ENCODE measurements at places on chromosomes 3 and 15.

- DNase-seq, result no peak
Measured at GRCh38 chr3:167228135-167228534, 152.0 kb downstream of the ZBBX start.

DNA sequence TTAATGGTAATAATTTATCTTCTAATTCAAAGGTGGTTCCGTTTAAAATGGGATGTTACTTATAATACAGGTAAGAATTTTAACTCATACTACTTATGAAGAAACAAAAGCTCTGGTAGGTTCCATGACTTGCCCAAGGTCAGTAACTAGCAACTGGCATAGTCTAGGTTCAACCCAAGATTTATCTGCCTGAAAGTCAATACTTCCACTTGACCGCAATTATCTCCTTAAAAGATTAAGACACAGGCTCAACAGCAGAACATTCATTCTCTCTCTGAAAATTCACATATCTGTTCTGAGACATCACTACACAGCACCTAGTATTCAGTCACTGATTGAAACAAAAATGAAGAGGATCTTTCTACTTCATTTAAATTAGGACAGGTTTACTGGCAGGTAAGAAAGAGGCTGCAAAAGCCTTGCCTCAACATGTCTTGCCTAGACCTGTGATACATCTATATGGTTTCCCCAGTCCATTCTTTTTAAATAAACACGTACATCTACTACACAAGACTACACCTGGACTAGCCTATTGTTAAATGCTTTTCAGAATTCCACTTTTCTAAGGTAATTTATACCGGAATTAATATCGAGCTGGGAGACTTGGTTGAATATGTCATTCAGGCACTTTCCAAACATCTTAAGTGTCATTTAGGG is 1.2 kb downstream of the CSNK1G1 start:
- no peak for DNase-seq

GRCh38 chr3:8589880-8590556 is 54.6 kb downstream of the SSUH2 start:
- DNase-seq, result no peak

- DNase-seq, result no peak
Measured at GRCh38 chr3:101325393-101326134, 5.2 kb upstream of the IMPG2 start.

- DNase-seq, result no peak
Measured at GRCh38 chr3:126262227-126262626, 81.8 kb upstream of the ALDH1L1 start.

DNA sequence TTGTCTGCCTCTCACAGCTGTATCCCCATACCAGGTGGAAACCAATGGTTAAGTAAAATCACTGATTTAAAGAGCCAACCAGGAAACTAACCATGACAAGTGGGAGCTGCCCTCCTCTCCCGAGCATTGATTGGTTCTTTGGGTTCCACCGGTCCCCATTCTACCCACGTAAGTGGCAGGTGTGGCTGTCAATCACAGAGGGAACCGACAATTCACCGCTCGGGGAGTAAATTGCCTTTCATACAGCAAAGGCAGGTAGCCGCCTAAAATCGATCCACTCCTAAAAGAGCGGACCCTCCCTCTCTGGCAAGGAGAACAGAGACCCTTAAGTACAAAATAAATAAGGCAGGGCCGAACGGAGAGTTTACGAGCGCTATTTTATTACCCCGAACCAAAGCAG is 1.2 kb downstream of the ERC2 start:
- no peak for DNase-seq

DNA sequence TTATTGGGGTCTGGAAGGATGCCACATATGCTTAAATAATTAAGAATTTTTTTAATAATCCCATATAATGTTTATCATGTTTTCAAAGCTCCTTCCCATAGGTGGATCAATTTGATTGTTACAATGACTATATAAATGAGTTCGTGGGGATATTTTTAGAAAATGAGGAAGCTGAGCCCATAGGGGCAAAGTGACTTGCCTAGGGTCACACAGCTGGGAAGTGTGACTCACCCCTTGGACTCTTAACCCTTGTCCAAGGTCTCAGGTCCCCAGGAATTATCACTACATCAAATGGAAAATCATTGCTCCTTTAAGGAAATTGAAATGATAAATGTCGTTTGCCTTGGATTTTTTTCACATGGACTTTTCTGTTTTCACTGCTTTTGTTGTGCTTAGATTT is 161.2 kb upstream of the RGMA start:
- no peak for DNase-seq

DNA sequence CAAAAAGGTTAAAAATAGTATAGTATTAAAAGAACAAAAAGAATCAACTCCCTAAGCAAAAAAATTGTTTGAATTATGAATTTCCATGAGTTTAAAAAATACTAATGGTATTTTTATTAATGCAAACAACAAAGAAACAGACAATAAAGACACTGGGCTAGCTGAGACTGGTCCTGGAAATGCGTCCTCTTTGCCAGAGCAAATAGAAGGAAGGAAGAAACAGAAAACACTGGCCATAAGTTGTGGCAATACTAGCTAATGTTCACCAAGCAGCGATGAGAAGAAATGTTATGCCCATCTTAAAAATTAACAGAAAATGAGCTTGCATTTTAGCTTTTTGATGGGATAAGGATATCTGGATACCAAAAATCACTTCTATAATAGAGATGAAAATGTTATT is 88.6 kb downstream of the TBL1XR1 start:
- DNase-seq, result no peak

DNA sequence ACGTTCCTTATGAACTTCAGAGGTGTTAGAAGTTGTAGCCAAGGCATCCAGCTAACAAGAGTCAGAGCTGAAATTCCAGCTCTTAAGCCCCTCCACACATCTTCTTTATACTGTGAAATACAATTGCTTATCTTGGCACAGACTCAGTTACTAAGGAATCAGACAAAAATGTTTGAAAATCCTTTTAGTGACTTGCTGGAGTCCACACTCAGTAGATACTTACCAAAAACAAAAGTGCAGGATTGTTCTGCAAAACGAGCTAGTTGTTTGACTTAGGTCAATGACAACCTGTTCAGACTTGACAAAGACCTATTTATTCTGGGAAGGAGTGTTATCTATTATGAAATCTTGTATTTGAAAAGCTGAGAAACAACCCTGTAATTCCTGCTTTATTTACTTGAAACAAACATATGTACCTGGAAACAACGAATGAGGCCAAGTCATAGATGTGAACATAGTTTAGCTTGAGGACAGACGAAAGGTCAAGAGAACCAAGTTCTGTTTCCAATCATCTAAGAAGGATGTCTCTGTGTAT is 38.5 kb downstream of the B3GNT5 start:
- no peak for DNase-seq

DNA sequence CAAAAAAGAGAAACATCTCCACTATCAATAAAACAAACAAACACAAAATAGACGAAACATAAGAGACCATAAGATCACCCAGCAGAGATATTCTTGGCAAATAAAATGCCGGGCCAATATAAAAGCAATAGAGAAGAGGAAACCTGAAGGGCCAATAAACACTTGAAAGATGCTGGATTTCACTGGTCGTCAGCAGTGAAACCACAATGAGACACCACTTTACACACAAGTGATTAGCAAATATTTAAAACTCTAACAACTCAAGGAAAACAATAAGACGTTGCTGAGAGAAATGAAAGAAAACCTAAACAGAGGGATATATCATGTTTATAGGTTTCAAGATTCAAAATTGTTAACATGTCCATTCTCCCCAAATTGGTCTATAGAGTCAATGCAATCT is 148.5 kb downstream of the WDR76 start:
- DNase-seq, result no peak

GRCh38 chr3:172043766-172044165 is 4.4 kb downstream of the FNDC3B start:
- no peak for DNase-seq

DNA sequence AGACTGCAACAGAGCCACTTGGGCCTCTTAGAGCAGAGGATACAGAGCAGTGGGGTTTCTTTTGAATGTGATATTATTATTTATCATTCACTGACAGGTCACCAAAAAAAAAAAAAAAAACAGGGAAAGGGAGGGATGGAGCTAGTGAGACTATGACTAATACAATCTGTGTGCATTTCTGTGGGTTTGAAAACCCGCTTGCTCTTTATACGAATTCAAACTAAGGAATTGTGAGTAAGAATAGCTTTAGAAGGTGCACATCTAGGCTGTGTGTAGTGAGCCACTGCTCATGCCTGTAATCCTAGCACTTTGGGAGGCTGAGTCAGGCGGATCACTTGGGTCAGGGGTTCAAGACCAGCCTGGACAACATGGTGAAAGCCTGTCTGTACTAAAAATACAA is 186.6 kb upstream of the MANF start:
- DNase-seq, result no peak

DNA sequence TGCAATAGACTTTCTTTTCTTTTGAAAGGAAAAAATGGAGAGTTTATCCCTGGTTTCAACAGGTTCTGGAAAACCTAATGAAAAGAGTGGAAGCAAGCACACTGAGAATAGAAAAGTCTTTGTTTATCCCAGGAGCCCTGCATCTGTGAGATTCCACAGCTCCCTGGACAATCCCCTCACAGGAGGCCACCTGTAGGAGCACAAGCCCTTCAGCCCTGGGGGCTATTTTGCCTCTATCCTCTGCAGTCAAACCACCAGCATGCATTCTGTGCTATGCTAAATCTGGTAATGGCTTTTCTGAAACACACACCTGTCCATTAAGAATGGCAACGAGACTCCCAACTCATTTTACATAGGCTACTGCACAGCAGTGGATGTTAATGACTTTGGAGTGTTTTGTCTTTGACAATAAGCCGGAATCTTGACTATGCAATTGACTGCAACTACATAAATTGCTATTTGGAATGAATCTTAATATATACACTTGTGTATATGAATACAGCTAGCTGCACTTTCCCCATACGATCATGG is 369.4 kb downstream of the NR2F2 start:
- DNase-seq, result no peak

- DNase-seq, result no peak
Measured at GRCh38 chr15:100517846-100518245, 10.9 kb downstream of the CERS3 start.

GRCh38 chr15:101267320-101268104 is 9.8 kb downstream of the SELENOS start:
- DNase-seq, result no peak

GRCh38 chr15:48609486-48609885 is 36.0 kb downstream of the FBN1 start:
- DNase-seq, result no peak

DNA sequence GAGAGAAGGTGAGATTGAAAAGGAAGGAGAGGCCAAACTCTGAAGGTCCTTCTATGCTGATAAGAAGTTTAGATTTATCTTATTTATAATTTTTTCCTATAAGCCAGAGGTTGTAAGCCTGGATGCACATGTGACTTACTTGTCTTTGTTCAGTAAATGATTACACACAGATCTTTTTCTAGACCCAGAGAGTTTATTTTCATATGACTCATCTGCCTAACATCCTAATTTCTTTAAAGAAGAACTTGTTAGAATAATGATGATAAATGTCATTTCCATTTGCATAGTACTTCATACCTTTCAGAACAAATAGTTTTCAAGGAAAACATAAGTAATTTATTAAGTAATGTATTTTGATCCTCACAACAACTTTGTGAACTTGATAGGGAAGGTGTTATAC is 434.8 kb upstream of the DPH6 start:
- no peak for DNase-seq

DNA sequence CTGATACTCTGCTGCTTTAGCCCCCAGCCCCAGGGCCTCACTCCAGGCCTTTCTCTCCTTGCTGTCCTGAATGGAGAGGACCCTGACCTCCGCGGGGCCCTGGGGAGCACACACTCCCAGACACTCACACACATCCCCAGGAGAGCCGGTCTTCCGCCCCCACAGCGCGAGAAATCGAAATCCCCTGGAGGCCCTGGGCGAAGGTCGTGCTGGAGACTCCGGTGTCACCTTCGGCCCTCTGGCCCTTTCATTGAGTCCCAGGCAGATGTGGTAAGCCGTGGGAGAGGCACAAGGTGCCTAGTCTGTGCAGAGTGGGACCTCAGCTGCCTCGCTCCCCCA is 848 bp upstream of the GOLGA8B start:
- no peak for DNase-seq

DNA sequence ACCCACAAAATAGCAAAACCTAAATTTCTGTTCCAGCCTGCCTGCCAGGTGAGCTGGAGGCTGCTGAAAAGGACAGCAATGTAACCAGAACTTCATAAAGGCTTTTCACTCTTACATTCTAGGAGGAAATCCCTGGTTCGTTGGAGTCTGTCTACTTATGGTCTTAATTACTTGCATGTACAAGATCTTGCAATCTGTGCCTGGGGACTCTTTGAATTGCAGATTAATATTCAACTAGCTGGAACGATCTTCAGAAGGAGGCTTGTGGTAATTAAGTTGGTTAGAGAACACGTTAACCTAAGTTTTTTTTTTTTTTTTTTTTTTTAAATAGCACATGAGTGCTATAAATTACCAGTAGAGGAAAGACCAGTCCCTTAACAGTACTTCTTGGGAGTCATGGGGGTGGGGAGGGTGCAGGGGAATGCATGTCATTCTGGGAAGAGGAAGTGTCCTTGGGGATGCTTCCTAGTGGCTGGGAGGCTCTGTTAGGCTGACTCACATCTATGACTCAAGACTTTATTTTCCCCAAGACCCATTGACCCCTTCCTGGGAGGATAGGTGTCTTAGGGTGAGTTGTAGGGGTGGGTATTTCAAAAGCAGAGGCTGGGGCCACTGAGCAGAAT is 139.8 kb downstream of the RAB11A start:
- no peak for DNase-seq

GRCh38 chr15:88982304-88982945 is 69.2 kb upstream of the MFGE8 start:
- DNase-seq, result no peak

DNA sequence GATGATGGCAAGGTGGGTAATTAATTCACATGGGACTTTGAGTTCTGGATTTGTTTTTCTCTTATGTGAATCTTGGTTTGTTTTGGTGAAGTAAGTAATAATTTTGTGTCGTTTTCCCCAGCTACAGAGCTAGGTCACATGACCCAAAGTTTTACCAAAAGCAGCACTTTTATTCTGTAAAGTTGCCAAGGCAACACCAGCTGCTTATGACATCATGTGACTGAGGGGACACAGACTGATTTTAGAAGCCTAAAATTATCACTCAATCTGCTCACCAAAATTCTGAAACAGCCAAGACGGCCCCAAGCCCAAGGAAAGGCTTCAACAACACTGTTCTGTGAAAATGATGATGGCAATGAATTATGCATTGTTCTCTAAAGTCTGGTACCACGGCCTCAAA is 63.9 kb downstream of the MEX3B start:
- DNase-seq, result no peak

- DNase-seq, result no peak
Measured at GRCh38 chr15:69535101-69535638, 82.6 kb downstream of the RPLP1 start.

- no peak for DNase-seq
Measured at GRCh38 chr3:152879130-152879789, 44.3 kb downstream of the P2RY1 start.
